ENCODE measurements at places on chromosomes 5 and 9.

DNA sequence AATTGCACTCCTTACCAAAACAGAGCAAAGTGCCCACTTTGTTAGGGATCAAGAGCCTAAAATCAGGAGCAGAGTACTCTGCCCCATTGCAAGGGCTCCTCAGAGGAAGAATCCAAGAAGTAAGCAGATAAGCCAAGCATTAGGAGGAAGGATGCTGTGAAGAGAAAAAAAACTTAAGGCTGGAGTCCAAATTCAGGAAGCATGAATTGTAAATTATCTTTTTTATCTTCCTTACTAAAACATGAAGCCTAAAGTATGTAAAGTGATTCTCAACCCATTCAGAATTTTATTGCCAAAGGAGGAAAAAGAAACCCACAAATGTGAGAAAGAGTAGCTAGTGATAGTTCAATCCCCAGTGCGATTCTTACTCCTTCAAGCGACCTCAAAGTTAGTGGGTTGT, 523.9 kb downstream of the TAF11L14 start:
- no peak for DNase-seq

- no peak for DNase-seq
These were observed 88.7 kb upstream of the FAM169A start for GRCh38 chr5:74954919-74955318.

DNA sequence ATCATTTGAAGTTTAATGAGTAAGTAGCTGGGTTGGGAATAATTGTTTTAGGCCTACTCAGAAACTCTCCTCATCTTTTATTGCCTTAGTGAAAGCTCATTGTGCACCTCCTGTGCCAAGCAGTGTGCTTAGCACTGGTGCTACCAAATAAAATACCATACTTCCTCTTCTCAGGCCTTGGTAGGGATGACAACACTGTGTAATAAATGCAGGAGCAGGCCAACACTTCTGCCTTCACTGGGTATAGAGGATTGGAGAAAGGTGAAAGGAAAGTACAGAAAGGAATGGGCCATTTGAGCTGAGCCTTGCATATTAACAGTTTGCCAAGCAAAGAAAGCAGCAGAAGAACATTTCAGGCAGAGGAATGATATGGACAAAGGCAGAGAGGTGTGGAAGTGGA, 285.7 kb downstream of the NR3C1 start:
- no peak for DNase-seq

- DNase-seq, result no peak
These were observed 1231.3 kb upstream of the CDH18 start for GRCh38 chr5:21219251-21219650.

- DNase-seq, result no peak
These were observed 13.2 kb downstream of the MEIKIN start for GRCh38 chr5:131932235-131932634.

- DNase-seq, result no peak
These were observed 53.7 kb upstream of the GDNF start for GRCh38 chr5:37893434-37894134.

GRCh38 chr9:134187110-134187531, 22.8 kb upstream of the RNU6ATAC start:
- DNase-seq, result peak; percentile 12

DNA sequence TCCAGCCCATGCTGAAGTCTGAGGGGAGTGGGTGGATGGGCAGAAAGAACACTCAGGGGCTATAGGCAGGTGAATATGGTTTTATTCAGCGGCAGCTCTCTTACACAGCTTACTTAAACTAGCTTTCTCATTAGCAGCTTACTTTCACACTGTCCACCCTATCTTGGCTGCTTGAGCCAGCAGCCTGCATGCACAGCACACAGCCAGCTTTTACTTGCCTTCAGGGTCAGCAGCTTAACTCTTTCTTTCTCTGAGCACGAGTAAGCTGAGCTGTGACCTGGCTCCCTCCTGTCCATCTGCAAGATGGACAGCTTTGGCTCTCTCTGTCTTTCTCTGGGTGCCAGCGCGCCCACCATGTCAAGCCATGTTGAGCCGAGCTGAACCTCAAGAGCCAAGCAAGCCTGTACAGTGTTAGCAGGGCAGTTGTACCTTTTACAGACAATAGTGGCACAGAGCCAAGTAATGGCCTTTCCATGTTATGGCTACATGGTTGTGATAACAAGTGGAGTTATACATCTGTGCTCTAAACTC, 1054.9 kb downstream of the PTPRD start:
- DNase-seq, result no peak

DNA sequence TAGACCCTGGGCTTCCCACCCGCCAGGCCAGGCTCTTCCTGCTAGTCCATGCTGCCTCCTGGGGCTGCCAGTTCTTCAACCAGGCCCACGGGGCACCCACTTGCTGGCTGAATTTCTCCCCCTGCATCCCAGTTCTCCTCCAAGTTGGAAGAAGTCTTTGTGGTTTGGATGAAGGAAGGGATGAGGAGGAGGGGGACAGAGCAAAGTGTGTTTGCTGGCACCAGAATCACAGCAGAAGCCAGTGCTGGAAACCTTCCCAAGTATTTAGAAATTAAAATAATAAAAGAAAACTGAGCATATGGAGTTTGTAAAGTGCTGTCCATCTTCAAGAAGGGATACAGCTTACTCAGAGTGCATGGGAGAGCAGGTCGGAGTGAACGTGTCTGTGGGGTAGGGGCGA, 19.4 kb upstream of the UNC5A start:
- no peak for DNase-seq

- DNase-seq, result no peak
These were observed 104.0 kb downstream of the COL23A1 start for GRCh38 chr5:178486239-178486641.

DNA sequence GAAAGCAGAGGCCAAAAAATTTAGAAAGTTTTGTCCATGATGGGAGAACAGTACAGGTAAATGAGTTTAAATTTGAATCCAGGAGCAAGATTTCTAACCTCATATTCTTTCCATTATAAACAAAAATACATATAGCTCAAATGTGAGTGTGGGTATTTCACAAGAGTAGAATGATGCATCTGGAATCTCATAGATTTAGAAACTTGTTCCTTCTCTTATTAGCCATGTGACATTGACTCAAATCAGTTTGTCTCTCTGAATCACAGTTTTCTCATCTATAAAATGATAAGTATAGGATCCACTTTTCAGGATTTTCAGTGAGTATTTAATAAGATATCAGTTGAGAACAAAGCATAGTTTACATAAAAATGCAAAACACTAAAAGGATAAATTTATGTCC, 436.3 kb upstream of the PAPPA start:
- DNase-seq, result no peak

DNA sequence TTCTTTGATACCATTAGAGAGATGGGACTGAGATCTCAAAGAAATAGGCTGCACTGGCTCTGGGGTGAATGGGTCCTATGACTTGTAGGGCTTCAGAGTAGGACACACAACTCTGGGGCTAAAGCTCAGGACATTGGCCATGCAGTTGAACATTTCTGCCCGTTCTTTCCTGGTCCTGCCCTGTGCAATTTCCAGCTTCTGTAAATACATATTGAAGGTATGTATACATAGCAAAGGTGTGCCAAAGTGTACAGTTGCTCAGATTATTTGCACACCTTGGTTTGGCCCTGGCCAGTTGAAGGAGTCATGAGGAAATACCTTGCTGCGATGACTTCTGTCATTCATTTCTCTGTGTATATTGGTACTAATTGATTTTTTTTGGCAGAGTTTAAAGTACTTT, 52.8 kb upstream of the TAF11L2 start:
- DNase-seq, result no peak

DNA sequence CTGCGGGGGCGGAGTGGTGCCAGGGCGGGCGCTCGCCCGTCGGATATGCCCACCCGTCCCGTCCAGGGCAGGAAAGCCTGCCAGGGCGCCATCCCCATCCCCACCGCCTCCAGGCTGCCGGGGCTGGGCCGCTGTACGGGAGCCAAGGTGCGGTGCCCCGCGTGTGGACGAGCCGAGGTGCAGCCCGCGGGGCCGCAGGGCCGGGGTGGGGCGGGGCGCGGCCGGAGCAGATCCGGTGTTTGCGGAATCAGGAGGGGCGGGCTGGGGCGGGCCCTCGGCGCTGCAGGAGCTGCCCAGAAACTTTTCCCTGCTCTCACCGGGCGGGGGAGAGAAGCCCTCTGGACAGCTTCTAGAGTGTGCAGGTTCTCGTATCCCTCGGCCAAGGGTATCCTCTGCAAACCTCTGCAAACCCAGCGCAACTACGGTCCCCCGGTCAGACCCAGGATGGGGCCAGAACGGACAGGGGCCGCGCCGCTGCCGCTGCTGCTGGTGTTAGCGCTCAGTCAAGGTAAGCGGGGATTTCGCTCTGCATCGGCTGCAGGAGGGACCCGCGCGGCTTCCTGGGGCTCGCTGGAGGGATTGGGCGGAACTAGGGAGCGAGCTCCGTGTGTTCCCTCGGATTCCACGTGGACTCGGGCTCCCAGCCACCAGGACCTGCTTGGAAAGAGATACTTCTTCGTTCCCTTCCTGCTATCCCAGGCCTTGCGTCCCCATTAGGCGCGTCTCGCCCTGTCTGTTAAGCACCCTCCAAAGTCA, at the start of gene ITGA2:
TSS of gene ITGA2 (plus strand) at position 328 of the 756 bp plus-strand sequence. CDS start at position 445, 117 bp downstream.
- DNase-seq, result peak; percentile 25

- DNase-seq, result no peak
These were observed 267.8 kb upstream of the NREP start for GRCh38 chr5:112024769-112025168.

DNA sequence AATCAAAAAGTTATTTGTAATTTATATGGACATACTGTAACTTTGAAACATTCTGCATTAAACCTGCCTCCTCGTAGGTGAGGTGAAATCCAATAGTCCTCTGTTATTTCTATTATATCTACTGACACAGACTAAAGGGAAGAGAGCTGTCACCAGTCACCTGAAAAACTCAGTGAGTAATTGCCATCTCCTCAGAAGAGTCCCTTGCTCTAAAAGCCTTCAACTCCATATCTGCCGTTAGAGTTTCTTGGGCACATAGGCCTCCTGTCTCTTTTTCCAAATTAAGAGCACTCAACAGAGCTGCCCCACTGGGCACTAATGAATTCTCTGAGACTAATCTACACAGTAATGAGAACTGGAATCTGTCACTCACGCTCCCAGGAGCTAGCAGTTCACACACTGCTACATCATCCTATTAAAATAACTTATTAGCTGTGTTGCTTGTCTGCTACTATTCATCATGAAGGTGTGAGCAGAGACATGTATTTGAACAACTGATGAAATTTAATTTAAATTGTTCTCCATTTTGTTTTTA, 67.3 kb upstream of the VCAN start:
- DNase-seq, result no peak

DNA sequence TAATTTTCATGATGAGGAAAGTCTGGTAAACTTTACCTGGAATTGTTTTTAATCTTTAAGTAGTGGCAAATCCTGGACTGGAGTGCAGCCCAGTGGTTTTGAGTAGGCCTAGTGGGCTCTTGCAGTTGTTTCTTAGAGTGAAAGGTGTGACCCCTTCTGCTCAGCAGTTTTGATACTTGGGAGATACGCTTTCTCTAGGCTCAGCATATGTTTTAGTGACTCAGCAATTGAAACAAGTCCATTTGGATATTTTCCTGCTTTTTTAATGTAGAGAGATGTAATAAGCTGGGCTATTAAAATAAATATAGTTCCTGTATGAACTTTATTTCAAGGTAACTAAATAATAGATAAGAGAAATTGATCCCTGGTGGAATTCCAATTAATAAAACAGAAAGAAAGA, 6.0 kb downstream of the POLR3G start:
- no peak for DNase-seq

GRCh38 chr5:15620501-15620900, 120.5 kb downstream of the FBXL7 start:
- no peak for DNase-seq

GRCh38 chr5:115857626-115858349, 16.1 kb downstream of the AP3S1 start:
- DNase-seq, result no peak

GRCh38 chr5:61582887-61583286, 250.8 kb downstream of the ZSWIM6 start:
- no peak for DNase-seq

- DNase-seq, result no peak
These were observed 33.5 kb upstream of the STXBP1 start for GRCh38 chr9:127578627-127578951.

DNA sequence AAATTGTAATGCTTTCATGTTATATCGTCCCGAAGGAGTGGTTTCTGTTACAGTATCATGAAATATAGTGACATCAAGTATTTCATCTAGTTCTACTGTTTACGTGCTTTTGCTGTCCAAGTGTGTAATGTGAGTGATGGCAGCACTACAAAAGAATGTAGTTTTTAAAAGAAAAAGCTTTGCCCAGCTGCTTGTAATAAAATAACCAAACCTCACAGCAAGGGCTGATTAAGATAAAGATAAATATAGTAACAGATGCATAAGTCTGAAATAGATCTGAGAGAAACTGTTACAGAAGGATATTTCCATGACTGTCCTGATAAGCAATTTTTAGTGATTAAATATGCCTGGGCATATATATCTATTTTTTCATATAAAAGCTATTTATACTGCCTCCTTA, 106.4 kb downstream of the AUH start:
- no peak for DNase-seq

- DNase-seq, result no peak
These were observed 9.8 kb downstream of the SECISBP2 start for GRCh38 chr9:89328064-89328463.

GRCh38 chr5:140408750-140409241, 7.2 kb downstream of the ANKHD1 start:
- no peak for DNase-seq

DNA sequence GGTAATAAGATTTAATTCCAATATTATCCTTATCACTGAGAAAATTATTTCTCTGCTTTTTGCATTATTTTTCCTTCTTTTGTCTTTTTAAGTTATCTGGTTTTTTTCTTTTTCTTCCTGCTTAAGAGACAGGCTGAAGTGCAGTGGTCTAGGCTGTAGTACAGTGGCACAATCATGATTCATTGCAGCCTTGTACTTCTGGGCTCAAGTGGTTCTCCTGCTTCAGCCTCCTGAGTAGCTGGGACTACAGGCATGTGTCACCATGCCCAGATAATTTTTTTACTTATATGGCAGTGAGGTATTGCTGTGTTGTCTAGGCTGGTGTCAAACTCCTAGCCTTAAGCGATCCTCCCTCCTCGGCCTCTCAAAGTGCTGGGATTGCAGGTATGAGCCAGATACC, 93.9 kb downstream of the SLC44A1 start:
- no peak for DNase-seq

- DNase-seq, result no peak
These were observed 71.7 kb upstream of the TBCA start for GRCh38 chr5:77847814-77848290.
